Nucleus accumbens (tissue), 56 donors: ENCODE measurements at places on chromosomes 1 and 21.
A peak's percentile ranks its signal among the peaks of the same experiment; 100 is the strongest.

DNA sequence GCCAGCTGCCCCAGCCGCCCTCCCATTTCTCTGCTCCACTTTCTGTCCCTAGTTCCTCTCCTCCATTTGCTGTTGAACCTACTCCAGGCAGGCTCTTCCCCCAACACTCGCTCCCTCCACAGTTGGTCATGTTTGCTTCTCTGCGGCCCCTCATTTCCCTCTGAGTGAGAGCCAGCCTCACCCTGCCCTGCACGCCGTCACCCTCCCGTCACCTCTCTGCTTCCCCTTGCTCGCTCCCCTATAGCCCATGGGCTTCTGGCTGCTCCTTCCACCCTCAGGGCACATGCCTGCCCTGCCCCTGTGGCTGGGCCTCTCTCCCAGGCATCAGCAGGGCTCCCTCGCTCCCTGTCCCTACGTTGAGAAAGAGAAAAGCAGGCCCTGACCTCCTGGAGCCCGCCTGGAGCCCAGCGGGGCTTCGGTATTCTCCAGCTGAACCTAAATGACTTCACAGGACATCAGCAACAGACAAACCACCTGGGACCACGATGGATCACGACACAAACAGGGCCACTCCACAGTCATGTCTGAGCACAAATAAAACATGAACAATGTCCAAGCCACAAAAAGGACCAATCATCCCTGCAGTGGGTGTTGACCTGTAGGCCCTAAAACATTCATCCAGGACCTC is 13.3 kb upstream of the THEMIS2 start:
- DNase-seq = no peak

- DNase-seq = no peak
Measured at GRCh38 chr1:4506591-4506990, 147.8 kb upstream of the AJAP1 start.

DNA sequence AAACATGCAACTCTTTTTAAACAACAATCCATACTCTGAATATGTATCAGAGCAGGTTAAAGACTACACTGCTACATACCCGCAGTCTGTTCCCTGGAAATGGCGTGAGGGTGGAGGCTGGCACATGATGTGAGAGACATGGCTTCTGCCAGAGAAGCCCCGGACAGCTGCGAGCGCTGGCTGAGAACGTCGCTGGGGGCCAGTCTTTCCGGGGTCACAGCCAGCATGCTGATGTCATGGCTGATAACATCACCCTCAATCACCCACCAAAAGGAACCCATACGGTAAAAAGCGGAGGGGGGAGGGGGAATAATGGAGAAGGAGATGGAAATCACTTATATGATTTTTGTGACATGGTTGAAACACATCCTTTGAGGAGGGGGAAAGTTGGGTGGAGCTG is 29.1 kb downstream of the C1orf198 start:
- peak; percentile 46 for DNase-seq

DNA sequence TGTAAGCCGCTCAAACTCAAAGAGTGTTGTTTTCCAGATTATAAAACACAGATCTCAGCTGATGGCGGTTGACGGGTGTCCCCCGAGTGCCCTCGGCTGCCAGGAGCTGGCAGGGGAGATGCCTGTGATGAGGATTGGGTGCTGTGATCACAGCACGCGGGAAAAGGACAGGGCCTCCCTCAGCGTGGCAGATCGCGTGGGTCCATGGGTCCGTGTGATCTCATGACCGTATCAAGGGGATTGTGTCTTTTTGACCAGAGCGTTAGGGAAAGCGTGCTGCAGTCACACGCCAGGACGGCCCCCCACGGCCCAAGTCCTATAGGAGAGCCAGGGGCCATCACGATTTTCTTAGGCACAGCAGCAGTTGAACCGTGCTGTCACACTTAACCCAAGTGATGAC is 51.9 kb downstream of the PDE9A start:
- no peak for DNase-seq

DNA sequence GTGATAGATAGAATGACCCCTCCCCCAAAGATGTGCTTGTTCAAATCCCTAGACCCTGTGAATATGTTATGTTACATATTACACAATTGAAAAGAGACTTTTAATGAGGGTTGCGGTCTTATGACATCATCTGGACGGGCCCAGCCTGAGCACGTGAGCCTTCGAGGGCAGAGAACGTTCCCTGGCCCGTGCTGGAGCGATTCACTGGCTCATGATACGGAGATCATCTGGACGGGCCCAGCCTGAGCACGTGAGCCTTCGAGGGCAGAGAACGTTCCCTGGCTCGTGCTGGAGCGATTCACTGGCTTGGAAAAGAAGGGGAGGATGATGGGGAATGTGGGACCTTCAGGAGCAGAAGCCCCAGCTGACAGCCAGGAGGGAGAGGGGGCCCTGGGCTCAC is 34.4 kb upstream of the COL18A1 start:
- DNase-seq = no peak

GRCh38 chr1:18072066-18072465 is 35.5 kb upstream of the IGSF21 start:
- DNase-seq = no peak

DNA sequence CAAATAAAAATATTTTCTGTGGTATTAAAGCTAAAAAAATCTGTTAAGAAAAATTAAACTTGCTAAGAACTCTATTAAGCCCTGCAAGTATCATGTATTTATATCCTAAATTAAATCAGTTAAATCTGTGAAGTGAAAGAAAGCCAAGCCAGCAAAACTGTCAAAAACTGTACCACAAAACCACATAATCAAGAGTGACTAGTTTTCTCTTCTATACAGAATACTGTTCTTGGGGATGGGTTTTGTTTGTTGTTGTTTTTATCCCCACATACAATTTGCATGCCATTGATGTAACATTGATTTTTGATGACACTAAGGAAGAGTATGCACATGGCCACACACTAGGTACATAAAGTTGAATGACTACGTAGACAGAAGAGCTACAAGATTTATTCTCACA is 20.4 kb downstream of the DPH5 start:
- no peak for DNase-seq

DNA sequence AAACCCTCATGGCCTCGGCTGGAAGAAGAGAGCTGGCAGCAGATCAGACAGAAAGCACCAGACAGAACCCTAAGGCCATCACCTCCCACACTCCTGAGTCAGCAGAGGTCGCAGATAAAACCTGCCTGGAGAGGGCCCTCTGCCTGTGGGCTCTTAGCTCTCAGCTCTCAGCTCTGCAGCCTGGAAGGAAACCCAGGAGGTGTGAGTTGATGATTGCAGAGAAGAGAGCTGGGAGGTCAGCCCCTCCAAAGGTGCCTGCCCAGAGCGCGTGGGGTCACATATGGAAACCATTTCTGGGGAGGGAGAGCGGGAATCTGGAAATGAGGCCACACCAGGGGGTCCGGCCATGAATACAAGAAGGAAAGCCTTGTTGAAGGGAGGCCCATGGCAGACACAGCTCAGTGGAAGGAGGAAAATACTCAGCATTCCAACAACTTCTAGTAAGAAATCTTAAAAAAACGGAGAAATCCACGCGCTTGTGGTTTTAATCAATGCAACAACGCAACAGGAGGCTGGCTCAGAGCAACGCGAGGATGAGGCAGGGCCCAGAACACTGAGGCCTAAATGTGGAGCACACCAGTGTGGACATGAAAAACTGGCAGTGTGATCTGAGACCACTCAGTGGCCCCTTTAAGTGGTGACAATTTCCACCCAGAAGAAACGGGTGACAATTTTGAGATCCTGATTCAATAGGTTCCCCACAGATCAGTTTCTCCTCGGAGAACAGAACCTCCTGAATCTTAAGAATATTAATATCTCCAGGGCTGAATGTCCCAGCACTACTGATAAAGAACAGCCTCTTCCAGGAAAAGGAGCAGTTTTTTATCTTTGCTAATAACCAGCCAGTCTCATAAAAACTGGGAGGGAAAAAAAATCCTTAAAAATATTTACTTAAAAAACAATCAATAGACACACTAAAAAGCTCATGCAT is 45.7 kb downstream of the PSMG1 start:
- no peak for DNase-seq

DNA sequence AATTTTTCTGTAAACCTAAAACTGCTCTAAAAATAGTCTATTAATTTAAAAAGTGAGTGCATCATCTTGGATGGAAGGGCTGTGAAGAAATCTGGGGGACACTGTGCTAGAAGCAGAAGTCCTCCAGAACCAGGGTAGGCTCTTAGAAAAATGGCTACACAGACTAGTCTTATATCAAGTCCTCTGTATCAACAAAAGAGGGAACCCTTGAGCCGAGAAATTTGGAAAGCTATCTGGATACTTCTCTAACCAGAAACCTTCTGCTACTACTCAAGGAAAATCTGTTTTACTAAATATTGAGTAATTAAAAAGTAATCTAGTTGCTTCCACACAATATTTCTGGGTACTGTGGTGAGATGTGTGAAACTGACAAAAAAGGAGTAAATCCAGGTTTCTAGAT is 92.1 kb downstream of the WDR3 start:
- no peak for DNase-seq

GRCh38 chr1:203598752-203599151 is 27.9 kb upstream of the ATP2B4 start:
- no peak for DNase-seq

DNA sequence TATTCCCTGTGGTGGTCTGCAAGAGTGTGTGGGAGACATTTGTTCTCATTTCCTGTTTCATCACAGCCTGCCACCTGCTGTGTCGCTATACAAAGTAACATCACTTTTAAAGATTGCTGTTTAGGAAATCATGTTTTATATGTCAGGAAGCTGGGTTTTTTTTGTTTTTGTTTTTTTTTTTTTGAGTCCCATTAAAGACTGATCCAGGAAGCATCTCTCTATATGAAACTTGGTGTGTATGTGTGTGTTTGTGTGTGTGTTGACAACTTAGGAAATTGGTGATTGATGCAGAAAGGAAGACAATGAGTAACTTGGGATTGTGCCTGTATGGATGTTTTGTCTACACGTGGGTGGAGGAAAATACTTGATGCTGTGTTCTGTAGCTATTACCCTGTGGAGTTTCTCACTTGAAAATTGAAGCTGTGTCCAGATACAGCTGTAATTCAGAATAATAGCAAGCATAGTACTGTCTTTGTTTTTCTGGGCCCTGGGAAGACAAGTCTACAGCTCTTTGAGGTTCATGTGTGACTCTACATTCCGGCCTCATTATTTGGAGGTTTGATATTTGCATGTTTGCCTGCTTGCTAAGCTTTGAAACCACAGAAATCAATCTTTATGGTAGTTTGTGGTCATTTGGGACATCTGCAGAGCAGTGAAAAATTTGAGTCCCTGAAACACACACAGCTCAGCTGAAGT is 47.9 kb downstream of the LAMC1 start:
- no peak for DNase-seq

GRCh38 chr1:222331765-222332164 is 216.1 kb downstream of the HHIPL2 start:
- no peak for DNase-seq

DNA sequence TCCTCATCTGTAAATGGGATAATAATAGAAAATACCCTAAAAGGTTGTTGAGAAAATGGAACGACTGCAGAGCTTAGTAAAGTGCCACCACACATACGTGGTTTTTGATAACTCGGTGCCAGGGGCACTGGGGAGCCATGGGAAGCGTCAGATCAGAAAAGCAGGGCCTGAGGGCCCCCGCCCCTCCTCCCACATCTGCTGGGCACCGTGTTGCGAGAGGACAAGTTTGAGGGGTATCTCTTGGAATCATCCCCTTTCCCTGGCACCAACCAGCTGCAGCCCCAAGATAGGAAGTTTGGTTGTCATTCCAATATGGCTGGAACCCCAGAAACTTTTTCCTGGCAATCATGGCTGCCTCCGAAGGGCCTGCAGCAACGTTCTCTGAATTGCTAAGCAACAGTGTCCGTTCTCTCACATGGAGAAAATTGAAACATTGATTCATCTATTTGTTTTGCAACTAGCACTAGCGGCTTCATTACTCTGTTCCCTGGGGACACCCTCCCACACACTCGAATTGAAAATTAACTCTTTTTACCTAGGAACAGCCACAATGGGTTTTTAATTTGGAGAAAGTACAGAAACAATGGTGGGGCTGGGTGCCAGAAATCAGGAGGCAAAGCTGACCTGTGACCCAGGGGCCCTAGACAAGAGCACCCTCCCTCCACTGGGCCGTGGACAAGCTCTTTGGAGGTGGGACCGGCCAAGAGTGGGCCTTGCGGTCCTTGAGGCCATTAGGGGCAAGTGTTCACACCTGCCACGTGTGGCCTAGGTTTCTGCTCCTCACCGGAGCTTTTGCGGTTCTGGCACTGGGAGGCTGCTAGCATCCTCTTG is 190.0 kb upstream of the VAMP3 start:
- no peak for DNase-seq
